Stimulated activated CD8-positive, alpha-beta memory T cell treated with anti-CD3 and anti-CD28 coated beads, Interleukin-15, amount 100 ng/mL, for 24 hours (primary cell): ENCODE measurements at places on chromosomes 12 and 14.

DNA sequence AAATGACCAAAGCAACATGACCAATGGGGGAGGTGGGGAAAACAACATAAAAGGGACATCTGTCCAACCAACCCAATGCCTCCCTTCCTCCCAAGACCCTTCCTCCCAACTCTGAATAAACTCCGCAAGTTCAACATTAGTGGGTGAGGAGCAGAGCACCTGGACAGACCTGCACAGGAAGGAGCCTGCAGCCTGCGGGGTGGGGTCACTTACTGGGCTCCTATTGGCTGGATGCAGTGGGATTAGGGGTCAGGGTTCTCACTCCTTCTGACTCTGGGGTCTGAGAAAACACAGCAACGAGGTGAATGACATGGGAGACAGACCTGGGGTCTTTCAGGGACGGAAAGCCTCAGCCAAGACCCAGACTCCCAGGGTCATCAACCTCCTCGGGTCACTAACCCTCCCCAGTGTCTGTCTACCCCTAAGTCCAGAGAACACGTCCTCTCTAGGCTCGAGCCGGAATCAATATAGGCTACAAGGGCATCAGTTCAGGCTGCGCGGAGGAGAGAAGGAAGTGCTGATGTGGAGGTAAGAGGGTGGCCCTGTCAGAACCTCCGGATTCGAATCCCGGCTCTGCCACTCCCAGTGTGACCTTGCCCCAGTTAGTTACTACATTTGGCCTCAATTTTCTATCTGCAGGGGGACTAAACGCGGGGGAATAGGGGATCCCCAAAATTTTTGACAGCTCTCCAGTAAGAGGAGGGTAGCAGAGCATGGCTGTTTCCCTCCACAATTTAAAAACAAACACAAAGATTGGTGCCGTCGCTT lies 860 bp downstream of the NDRG2 start:
- DNase-seq = no peak

DNA sequence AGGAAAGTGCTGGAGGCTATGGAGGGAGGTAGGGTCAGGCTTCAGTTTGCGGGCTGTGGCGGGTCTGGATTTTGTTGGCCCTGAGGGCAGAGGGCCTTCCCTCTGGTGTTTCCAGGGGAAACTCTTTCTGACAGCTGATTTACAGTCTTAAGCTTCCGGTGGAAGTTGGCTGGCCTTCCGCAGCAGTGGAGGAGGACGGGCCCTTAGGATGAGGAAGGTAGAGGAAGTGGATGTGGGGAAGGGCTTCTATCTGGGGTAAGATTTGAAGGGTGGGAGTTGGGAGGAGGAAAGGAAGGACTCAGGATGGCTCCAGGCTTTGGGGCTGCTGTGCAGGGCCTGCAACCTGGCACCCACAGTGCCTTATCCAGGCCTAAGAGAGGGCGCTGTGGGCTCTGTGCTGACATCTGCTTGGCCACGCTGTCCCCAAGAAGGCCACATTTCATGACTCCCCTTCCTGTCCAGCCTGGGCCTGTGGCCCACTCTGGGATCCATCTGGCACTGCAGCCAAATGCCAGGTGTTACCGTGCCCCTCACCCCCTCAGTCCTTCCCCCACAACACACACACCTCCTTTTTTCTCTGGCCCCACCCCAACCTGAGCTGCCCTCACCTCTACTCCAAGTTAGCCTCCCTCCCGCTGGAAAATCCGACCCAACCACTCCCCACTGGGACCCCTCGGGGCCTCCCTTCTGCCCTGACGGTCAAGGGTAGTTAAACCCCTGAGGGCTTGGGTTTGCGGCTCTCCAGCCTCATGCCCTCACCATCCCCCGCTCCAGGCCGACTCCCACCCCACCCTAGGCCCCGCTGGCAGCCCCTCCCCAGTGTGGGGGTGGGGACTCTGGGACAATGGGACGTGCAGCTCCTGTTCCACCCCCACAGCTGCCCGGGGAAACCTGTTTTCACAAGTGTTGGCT lies 7.7 kb upstream of the PPP1R13B start:
- DNase-seq = no peak

DNA sequence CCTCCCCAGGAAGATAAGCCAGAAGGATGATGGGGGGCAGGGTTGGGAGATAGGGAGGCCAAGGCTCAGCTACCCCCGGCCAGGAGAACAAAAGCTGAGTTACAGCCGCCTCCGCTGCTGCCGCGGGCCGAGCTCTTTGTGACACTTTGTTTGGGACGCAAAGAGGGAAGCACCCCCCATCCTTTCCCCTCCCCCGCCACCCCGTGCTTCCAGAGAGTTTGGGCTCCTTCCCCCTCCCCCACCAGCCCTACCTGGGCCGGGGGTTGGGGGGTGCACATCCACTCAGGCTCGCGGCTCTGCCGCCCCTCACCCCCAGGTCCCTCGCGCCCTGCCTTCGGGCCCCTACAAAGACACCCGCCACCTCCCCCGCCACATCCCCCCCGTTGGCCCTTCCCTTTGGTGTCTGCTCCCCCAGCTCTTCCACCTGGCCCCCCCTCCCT lies 799 bp downstream of the ZNF219 start:
- DNase-seq = no peak

DNA sequence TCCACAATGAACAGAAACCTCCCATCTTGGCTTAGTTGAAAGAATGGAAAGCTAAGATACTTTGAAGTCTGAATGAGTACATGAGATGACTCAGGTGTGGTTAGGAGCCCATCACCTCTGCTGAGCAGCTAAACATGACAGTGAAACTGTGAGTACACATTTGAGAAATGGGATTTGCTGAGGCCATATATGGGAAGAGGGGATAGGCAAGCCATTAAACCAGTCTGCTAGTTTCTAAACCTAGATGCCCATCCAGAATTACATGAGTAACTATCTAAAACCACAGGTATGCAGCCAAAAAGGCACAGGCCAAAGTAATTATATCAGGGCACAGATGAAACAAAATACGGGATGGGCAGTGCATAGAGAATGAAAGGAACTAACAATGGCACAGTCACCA lies 41.2 kb downstream of the NKX2-1 start:
- no peak for DNase-seq

DNA sequence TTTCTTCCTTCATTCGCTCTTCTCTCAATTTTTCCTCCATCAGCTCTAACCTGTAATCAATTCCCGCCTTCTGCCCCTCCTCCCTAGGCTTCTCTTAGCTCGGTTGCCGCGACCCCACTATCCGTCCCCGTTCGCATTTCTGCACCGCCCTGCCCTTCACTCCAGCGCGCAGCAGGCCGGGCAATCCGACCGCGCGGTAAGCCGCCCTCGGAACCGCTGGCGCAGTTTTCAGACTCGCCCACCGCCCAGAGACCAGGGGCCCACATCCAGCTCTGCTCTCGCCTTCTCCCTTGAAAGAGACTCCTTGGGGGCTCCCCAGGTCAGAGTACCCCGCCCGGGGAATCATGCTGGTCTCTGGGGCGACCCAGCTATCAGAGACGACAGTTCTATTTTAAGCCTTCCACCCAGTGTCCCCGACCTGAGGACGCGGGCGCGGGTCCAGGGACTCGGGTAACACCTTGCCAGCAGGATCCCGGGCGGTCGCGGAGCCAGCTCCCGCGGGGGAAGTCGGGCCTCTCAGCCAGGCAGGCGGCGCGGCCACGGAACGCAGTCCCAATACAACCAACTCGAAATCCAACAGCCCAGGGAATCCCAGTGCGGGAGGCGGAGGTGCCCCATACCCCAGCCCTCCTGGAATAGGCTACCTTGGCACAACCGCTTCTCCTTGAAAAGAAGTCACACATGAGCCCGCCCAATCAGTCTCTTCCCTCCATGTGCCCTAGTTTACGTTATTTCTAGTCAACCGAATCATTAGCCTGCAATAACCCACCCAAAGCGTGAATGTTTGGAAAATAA lies 5.7 kb upstream of the SLC38A4 start:
- DNase-seq = no peak

GRCh38 chr12:111068290-111068689 lies 147.9 kb upstream of the MYL2 start:
- no peak for DNase-seq
